ENCODE measurements at places on chromosomes 5 and 9.

DNA sequence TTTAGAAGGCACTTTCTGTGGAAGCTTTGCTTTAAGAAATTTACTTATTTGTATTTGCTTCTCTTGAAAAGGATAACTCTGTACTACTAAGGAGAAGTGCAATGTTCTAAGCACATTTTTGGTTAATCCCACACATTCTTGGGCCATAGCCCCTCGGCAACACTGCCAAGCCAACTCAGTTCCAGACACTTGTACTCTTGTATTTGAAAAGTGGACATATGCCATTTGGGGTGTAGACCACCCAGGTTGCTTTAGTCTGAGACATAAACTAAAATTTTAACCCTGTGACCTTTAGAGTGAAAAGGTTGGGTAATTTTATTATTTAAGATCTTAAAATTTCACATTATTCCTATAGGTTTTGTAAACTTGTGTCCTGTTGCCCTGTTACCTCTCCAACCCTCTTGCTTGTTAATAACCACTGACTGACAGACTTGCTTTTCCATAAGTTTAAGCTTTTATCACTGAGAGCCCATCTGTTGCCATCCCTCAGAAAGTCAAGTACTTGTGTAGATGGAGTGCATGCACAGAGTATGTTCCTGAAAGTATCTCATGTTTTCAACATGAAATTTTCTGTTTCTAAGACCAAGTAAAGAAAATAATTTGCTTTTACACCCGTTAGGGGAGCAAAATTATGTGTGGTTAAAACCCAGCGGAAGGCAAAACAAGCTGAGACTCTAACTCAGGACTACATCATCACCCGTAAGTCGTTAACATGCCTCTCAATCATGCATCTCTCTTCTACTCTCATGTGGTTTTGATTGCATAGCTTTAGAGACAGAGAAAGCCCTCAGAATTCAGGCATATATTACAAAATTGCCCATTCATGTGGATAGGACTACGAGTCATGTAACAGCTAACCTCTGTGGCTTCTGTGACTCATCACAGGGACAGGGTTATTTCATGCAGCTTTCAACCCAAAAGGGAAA is 117.3 kb downstream of the GDNF start:
- DNase-seq, result peak; percentile 69

DNA sequence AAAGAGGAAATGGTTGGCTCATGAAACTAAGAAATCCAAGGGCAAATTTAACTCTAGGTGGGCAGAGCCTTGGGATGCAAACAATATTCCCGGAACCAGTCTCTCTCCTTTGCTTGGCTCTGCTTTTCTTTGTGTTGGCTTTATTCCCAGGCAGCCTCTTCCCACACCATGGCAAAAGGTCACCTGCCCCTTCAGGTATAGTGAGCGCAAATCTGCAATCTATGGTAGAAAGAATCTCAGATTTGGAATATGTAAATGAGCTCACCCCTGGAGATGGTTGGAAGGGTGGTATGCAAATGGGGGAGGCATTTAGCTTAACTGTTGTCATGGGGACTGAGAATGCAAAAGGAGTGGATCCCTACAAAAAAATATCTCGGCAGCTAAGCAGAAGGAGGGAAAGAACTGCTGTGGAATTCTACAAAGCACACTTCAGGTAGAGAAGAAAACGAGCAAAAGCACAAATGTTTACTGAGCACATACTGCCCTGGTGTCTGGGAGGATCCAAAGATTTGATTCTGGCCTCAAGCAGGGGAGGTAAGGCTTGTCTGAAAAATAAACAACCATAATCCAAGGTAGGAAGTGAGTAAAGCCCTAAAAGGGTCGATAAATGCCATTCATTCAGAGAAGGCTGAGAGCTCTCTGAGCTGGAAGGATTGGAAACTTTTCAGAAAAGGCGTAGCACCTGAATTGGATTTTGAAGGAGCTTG is 139.7 kb downstream of the TLE1 start:
- DNase-seq, result no peak

GRCh38 chr9:86185872-86186271 is 73.6 kb downstream of the C9orf153 start:
- DNase-seq, result no peak

DNA sequence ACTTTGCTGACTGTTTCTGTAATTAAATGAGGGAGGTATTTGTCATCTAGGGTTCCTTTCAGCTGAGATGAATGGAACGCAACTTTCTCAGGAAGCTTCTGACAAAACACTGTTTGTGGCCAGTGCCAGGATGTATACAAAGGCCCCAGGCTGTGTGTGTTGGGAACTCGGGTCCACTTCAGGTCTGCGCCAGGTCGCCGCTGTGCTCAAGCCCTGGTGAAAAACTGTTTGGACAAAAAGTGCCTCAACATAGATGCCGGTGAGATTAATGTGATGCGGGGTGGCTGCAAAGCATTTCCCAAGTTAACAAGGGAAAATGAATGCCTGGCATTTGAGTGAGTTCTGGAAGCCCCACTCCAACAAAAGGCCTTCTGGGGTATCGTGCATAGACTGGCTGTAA is 156.4 kb downstream of the GABBR2 start:
- DNase-seq, result no peak

DNA sequence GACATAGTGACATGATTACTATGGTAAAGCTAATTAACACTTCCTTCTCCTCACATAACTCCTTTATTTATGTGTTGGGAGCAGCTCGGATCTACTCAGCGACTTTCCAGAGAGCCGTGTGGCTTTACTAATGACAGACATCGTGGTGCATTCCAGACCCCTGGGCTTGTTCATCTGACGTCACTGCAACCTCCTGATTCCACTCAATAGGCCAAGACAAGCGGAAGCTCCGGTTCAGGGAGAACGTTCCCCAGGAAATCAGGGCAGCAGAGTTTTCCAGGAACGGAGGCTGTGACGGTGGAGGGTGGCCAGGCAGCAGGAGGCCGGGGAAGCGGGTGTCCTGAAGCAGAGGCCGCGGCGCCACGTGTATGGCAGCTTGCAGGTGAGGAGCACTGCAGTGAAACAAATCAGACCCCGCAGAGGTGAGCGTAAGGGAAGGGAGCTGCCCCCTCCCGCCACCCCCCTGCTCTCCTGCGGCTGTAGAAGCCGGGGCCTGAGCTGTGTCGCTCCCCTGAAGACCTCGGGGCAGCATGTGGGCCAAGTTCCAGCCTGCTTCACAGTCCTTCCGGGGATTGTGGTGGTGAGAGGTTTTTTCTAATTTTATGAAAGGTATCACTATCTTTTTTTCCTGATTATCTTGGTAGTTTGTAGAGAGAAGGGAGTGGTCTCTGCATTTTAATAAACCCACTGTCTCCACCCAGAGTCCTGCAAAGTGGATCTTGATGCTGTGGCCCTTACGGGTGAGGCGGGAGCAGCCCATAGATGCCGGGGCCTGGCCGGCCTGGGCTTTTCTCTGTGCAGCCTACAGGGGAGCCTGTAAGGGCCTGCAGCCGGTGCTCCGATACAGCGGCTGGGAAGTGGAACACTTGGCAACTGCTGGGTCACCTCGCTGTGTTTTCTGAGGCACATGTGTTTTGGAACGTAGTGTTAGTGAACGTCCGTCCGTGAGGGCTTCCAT is 220.4 kb upstream of the IRX4 start:
- DNase-seq, result no peak

DNA sequence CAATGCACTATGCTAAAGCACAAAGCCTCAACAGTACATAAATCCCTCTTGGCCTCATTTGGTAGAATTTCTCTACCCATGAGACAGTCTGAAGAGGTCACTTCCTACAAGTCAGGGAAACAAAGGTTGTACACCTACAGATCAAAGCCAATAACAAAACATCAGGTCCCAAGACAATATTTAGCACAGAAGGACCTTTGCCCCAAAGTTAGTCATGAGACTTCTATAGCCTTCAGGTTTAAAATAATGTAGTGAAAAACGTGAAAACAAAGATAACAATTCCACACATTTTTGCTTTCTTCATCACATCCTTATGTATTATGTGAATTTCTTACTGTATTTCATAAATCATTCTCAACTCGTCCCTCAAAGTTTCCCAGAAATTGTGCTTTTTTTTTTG is 15.8 kb downstream of the AFF4 start:
- DNase-seq, result peak; percentile 16

DNA sequence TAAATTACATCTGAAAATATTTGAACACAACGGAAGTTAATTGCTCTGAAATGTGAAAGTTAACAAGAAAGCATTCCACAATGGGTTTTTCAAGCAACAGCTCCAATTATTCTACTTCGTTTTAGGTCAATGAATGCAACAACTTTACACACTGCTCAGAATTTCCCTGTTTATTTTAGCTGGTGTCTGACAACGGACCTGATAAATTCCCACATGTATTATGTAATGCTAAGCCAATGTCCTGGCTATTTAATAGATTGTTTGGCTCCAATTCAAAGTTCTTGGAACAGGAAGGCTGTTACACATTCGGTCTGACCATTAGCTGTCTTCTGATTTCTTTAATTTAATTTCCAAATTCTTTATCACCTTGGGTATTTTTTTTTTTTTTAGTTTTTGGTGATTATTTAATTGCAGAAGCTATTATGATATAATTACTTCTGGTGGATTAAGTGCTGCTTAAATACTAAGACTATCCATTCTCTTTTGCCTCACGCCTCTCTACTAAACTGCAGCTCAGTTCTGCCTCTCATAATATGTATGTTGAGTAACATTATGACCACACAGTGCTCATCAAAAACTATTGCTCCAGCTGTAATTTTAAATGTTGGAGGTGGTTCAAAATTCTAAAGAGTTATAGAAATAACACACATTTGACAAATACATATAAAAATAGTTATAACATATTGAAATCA is 57.9 kb downstream of the MEF2C start:
- no peak for DNase-seq

GRCh38 chr9:120152295-120152694 is 427.7 kb downstream of the CDK5RAP2 start:
- DNase-seq, result no peak

GRCh38 chr9:114151426-114151956 is 3.8 kb upstream of the COL27A1 start:
- no peak for DNase-seq

GRCh38 chr5:66969963-66970362 is 226.6 kb downstream of the CD180 start:
- DNase-seq, result no peak

DNA sequence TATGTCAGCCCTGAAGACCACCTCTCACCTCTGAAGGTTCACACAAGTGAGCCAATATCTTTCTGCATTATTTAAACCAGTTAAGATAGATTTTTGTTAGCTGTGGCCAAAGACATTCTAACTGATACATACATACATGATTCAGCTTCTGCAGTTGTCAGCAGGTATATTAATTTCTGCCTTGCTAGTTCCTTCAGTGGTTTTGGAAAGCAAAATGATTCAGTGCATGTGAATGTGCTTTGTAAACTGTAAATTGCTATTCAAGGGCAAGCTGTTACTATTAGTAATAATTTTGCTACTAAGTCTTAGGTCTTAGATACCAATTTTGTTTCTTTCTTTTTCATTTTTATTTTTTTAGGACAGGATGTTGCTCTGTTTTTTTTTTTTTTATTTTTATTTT is 89.2 kb upstream of the ERBIN start:
- DNase-seq, result peak; percentile 38

GRCh38 chr5:124889486-124889825 is 143.0 kb upstream of the ZNF608 start:
- DNase-seq, result no peak

- no peak for DNase-seq
Measured at GRCh38 chr5:82160948-82161347, 117.2 kb downstream of the RPS23 start.

- DNase-seq, result no peak
Measured at GRCh38 chr5:160959804-160960203, 107.8 kb upstream of the ATP10B start.

- no peak for DNase-seq
Measured at GRCh38 chr9:134059661-134060395, 8.0 kb downstream of the BRD3 start.

- DNase-seq, result no peak
Measured at GRCh38 chr5:39102684-39103155, 28.5 kb upstream of the RICTOR start.

Data from AG08396 (cell line).